Anterior cingulate cortex (tissue), 58 donors: ENCODE measurements at places on chromosomes 3 and 15.

DNA sequence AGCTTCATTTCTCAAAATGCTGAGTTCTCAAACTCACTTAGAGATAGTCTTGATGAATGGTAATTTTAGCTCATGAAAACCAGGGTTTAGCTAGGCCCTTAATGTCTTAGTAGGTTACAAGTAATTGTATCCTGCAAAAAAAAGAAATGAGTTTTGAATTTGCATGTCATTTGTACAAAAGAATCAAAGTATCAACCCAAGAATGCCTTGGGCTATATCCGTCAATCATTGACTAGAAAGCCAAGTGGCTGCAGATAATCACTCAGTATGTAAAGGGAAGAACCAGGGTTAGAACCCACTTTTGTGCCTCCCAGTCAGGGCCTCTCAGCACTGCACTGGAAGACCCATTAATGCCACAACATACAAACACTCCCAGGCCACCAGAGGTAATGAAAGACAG, 427.6 kb upstream of the MDFIC2 start:
- no peak for DNase-seq

DNA sequence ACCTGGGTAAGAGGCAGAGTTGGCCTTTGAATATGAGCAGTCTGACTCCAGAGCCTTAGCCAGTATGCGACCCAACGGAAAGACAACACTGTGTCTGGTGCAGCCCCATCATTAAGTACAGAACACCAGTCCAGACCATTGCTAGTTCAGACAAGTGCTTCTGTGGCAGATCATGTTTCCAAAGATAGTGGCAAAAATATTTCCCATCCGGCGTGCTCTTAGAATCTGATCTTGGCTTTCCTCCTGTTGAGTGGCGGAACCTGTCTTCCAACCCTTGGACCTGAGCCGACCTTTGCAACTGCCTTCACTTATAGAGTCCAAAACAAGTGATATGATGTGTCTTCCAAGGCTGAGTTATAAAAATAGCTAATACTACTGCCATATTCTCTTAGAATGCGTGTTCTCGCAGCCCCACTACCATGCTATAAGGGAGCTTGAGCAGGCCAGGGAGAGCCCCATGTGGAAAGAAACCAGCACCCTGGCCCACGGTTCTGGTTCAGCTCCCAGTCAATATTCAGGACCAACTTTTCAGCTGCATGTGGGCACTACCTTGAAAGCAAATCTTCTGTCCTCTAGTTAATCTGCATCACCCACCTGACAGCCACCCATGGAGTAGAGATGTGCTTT, 322.4 kb upstream of the SLCO3A1 start:
- no peak for DNase-seq

GRCh38 chr15:33059184-33059583, 135.3 kb downstream of the FMN1 start:
- DNase-seq, result no peak

- DNase-seq, result no peak
These were observed 52.5 kb downstream of the LRRN1 start for GRCh38 chr3:3851621-3852323.

GRCh38 chr3:106593381-106593780, 724.6 kb upstream of the CBLB start:
- DNase-seq, result no peak

DNA sequence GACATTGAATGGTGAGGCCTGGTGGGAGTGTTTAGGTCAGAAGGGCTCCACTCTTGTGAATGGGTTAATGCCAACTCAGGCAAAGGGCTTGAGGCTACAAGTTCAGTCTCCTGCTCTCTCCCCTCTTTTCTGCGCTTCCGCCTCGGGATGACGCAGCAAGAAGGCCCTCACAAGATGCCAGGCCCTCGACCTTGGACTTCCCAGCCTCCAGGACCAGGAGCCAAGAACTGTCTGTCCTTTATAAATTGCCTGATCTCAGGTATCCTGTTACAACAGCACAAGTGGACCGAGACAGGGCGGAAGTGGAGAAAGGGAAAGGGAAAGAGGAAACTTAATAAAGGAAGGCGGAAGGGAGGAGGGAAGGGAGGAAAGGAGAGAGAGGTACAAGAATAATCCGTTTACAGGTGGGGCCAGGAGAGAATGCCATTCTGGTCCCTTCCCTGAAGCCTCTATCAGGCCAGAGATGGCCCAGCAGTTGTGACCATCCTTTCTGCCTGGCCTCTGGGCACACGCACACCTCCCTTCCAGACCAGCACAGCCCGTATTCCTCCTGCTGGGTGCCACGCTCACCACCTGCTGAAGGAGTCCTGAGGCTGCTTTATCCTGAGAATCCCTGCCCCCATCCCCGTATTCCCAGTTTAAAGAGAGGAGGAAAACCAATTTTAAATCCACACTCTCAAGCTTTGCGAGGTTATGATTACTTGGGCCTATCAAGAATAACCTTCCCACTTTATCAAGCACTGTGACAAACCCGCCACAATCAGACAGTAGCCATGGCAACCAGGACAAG, 64.2 kb downstream of the OXNAD1 start:
- no peak for DNase-seq

DNA sequence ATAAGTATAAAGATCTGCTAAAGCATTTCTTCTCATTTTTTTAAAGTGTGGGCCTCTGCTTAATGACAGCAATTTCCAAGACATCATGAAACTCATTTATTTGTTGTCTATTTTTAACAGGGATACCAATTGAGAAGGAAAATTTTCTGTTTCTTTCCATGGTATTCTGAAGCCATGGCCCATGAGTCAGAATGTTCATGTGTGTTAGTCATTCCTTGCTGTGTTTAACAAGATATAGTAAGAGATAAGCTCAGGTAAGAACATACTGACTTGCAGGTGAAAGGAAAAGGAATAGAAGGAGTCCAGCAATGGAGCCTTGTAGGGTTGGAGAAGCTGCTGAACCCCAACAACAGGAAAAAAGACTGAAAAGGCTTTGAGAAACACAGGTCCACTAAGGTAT, 17.0 kb upstream of the ARID3B start:
- DNase-seq, result no peak

GRCh38 chr3:31432897-31433678, 99.6 kb upstream of the STT3B start:
- DNase-seq, result no peak

- DNase-seq, result no peak
These were observed 251.7 kb downstream of the VGLL3 start for GRCh38 chr3:86739244-86739643.

DNA sequence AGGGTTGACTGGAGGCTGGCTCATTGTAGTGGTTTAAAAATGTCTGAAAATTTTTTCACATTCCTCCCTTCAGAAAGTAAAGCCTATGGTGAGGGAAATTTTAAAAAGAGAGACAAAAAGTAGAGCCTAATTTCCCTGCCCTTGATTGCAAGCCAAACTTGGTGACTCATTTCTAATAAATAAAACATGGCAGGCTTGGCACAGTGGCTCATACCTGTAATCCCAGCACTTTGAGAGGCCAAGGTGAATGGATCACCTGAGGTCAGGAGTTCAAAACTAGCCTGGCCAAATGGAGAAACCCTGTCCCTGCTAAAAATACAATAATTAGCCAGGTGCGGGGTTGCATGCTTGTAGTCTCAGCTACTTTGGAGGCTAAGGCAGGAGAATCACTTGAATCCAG, 18.9 kb upstream of the ARRDC4 start:
- DNase-seq, result no peak

GRCh38 chr3:56762718-56763117, 39.0 kb downstream of the ARHGEF3 start:
- DNase-seq, result no peak
